ENCODE measurements at places on chromosomes 11 and 22. TPM values are rescaled to one million over a fixed set of nuclear protein-coding genes. Genes with fewer than 3 reads are reported as not detected.

TSSK2 gene
- not detected for total RNA-seq

KRTAP5-9 gene
- total RNA-seq = not detected

PVALB gene
- total RNA-seq = not detected

SLC17A6 gene
- not detected for total RNA-seq

OR52A1 gene
- total RNA-seq = not detected

IRAG1 gene
- 0.03 TPM for total RNA-seq

CRYBB2 gene
- total RNA-seq = not detected

NUDT22 gene
- total RNA-seq = 87.7 TPM

MN1 gene
- 0.11 TPM for total RNA-seq

DNA sequence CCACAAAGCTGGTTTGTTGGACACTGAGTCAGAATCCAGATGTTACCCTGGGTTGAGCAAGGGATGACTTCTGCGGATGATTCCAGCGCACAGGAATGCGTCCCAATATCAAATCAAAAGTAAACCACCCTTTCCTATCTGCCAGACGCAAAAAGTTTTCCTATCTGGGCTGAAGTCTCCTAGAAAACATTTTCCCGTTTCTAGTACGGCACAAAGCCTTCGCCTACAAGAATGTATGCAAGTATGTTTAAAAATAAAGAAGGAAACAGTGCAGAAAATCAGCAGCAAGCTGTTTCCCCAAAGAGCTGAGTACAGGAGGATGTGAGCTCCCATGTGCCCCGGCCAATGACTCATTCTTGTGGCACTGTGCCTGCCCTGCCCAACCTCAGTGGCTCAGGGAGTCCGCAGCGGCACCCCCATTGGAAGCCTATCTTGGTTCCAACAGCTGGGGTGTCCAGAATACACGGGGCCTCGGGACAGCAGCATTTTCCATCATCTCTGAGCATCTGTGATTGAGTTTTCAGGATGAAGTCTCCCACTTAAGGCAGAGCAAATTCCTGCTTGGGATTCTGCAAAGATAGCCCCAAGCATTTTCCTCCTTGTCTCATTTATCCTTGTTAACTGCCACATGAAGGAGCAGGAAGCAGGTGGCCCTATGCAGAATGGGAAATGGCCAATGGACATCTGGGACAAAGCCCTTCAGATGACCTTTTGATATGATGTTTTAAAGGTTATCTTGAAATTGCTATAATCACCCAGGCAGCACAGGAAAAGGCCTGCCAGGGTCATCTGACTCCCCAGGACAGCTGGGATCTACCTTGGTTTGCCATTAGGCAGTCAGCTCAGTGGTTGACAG is 17.5 kb downstream of the KCNJ5 start:
- no peaks in the 10 kb centered on the region for H3K36me3 ChIP-seq
- H3K27ac ChIP-seq = no peak overlapping the region
- no peak for DNase-seq
- H3K4me3 ChIP-seq = no peak overlapping the region

DNA sequence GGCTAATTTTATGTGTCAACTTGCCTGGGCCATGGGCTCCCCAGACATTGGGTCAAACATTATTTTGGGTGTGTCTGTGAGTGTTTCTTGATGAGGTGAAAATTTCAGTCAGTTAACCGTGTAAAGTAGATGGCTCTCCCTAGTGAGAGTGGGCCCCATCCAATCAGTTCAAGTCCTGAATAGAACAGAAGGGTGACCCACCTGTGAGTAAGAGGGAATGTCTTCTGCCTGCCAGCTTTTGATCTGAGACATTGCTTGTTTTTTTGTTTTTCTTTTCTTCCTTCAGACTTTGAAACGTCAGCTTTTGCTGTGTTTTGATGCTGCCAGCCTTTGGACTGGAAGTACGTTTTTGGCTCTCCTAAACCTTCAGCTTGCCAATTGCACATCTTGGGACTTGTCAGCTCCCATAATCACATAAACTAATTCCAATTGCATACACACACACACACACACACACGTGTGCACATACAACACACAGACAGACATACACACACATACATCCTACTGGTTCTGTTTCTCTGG is 300.1 kb downstream of the CNTN5 start:
- H3K4me1 ChIP-seq = no peaks in the 10 kb centered on the region
- no peak for DNase-seq

DNA sequence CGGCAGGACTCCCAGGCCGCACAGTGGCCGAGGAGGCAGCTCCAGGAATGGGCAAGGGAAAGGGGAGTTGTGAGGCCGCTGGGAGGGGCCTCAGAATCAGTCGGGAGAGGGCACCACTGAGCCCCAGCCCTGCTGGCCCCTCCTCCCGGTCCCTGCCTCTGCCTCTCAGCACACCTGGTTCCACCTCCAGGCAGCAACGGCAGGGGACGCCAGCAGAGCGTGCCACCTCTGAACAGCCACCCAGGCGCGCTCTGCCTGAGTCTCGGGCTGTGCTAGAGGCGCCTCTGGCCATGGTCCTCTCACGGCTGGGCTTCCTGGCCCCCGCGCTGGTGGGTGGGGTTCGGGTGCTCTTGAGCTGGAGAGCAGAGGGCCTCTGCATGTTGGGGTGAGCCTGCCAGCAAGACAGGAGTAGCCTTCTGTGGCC is 33.0 kb downstream of the MOB2 start:
- H3K36me3 ChIP-seq = no peaks in the 10 kb centered on the region
- no peak overlapping the region for H3K27ac ChIP-seq
- H3K27me3 ChIP-seq = no peaks in the 10 kb centered on the region
- DNase-seq = peak; percentile 2
- no peaks in the 10 kb centered on the region for H3K4me1 ChIP-seq

DNA sequence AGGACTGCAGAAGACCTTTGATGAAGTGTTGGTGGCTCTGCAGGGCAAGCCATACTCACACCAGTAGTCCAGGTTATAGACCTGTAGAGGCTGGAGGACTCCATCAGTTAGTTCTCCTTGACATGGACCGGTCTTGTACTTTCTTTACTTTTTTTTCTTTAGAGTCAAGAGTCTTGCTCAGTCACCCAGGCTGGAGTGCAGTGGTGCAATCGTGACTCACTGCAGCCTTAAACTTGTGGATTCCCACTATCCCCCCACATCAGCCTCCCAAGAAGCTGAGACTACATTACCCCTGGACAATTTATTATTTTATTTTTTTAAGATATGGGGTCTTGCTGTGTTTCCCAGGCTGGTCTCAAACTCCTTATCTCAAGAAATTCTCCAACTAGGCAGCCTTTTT is 49.6 kb upstream of the E2F8 start:
- H3K36me3 ChIP-seq = no peaks in the 10 kb centered on the region
- H3K4me1 ChIP-seq = no peaks in the 10 kb centered on the region
- no peak for DNase-seq
- no peak overlapping the region for H3K4me3 ChIP-seq
- H3K27ac ChIP-seq = no peak overlapping the region

DNA sequence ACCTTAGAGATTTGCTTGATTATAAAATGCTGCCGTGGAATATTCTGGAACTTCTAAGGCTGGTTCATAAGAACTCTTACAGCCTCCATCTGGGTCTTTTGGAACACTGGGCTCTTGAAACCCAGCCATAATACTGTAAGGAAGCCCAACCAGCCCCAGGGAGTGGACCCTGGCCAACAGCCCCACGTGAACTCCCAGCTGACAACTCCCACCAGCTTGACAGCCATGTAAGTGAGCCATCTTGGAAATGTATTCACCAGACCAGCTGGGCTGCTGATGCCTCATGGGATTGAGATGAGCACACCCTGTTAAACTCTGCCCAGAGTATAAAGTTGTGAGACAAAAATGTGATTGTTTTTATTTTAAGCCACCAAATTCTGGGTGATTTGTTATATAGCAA is 378.7 kb upstream of the RAG2 start:
- no peaks in the 10 kb centered on the region for H3K4me1 ChIP-seq
- no peaks in the 10 kb centered on the region for H3K36me3 ChIP-seq
- no peak overlapping the region for H3K27ac ChIP-seq
- H3K27me3 ChIP-seq = no peaks in the 10 kb centered on the region
